Muscle of back (tissue), 13 donors: ENCODE measurements at places on chromosomes 6 and 20.

- no peak for DNase-seq
Measured at GRCh38 chr6:97947841-97948240, 664.8 kb upstream of the MMS22L start.

- DNase-seq = peak; percentile 32
Measured at GRCh38 chr20:9912858-9913434, 74.1 kb upstream of the PAK5 start.

- no peak for DNase-seq
Measured at GRCh38 chr20:43910564-43910963, 4.1 kb upstream of the TOX2 start.

- no peak for DNase-seq
Measured at GRCh38 chr6:17420368-17420767, 27.0 kb downstream of the CAP2 start.

DNA sequence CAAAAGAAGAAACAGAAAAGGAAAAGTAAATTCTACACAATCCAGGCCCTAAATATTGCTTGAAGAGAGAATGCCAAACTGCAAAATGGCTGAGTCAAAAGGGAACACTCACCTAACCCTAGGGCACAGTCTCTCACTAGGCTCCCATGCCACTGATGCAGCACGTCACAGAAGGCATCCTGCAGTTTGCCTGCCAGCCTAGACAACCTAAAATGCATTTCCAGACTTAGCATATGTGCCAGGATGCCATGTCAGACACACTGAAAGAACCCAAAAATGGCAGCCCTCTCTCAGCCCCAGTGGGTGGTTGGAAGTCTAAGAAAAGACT is 10.6 kb upstream of the SIRPD start:
- DNase-seq = no peak

DNA sequence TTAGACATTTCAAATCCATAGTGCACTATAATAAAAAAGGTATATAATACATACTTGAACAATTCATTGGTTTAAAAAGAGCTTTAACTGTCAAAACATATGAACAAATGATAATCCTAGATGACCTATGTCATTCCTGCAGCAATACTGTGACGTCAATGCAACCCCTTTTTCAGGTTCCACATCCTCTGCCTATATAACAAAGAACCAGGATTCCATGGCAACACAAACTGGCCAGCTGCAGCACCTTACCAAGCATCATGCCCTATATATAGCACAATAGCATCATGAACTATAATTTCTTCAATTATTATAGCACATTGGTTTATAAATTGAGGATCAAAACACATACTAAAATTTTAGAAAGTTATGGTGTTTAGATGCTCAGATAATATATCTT is 578 bp upstream of the PTCHD4 start:
- DNase-seq = no peak

GRCh38 chr20:8796088-8796660 is 272.7 kb upstream of the PLCB4 start:
- DNase-seq = peak; percentile 47

- peak; percentile 96 for DNase-seq
Measured at GRCh38 chr20:50790651-50791277, 4.1 kb upstream of the BCAS4 start.

DNA sequence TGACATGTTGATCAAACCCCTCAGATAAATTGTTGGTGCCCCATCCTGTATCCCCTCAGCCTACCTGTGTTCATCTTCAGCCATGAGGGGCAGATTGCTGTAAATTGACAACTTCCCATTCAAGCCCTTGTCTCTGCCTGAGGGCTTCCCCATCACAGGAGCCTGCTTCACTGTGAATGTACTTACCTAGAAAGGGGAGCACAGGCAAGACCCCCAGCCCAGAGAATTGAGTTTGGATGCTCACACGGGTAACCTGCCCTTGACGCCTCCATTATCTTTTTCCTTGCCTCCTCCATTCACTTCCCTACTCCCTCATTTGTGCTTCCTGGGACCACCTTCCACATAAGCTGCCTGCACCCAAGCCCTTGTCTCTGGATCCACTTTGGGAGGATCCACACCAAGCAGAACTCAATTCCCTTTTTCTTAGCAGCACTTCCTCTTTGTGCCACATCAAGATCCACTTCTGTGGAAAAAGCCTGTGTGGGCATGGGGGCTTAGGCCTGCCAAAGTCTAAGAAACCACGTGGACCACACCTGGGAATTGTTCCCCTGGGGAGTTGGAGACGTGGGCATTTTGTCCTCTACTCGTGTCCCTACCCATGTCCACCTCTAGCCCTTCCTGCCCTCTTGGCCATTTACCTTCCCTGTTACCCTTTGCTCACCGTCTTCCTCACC is 103.4 kb upstream of the FOXA2 start:
- no peak for DNase-seq

DNA sequence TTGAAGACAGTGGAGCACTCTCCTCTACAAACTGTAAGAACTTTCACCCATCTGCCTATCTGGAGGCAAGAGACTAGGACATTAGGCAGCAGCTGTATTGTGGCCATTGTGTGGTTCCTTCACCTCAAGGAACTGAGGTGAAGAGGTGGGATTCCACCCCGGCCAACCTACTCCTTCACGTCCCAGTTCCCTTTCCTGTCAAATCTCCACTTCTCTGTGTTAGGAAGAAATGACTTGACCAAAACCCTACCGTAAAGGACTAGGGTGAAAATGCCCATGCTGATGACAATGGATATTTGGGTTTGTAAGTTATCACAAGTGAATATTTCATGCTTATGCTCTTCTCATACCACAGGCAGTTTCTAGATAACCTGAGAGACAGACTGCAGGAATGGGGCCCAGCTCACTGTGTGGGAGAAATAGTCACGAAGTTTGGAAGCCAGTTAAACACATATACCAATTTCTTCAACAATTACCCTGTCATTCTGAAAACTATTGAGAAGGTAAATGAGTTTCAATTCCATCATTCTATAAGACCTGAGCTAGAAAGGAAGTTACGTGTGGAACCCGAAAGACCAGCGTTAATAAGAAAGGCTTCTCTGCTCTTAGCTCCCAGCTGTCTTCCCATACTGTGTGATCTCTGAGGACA is 86.6 kb downstream of the ECT2L start:
- DNase-seq = no peak

GRCh38 chr6:42774201-42774600 is 7.7 kb upstream of the BICRAL start:
- no peak for DNase-seq

- DNase-seq = no peak
Measured at GRCh38 chr6:13965582-13966127, 40.9 kb downstream of the RNF182 start.

GRCh38 chr6:83867527-83868161 is 8.2 kb downstream of the CYB5R4 start:
- peak; percentile 76 for DNase-seq

DNA sequence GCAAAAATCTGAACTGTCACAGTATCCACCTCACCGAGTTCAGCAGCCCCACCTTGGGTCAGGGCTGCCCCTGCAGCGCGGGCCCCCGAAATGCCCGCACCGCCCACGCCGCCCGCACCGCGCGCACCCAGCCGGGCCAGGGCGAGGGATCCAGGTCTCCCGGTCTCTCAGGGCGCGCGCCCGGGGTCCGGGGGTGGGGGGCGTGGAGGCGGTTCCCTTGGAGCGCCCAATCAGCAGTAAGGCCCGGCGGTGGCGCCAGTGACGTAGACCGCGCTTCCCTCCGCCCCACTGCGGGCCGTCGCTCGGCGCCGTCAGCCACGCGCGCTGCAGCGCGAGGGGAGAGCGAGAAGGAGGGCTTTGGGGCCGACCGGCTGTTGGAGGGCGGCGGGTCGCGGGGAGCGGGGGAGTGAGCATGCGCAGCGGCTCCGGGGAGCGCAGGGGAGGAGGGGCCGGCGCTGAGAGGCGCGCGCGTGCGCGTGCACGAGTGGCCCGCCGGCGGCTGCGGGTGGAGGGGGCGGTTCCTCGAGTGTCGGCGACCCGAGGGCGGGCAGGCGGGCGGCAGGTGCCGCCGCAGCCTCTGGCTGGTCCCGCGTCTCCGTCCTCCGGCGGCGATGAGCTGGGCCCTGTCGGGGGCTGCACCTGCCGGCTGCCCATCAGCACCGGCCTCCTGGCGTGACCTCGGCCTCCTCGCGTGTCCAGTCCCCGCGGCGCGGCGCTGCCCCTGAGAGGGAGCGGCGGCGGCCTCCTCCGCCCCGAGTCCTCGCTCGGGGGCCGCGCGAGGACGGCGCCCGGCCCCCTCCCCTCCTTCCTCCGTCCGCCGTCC is at the start of gene TMEM170B:
Gene TMEM170B, plus strand, starts transcription at position 521 of the 823 bp plus-strand sequence. CDS start 529 bp downstream, outside the sequence.
- DNase-seq = peak; percentile 98

- no peak for DNase-seq
Measured at GRCh38 chr6:3230256-3230882, 2.9 kb upstream of the TUBB2B start.

DNA sequence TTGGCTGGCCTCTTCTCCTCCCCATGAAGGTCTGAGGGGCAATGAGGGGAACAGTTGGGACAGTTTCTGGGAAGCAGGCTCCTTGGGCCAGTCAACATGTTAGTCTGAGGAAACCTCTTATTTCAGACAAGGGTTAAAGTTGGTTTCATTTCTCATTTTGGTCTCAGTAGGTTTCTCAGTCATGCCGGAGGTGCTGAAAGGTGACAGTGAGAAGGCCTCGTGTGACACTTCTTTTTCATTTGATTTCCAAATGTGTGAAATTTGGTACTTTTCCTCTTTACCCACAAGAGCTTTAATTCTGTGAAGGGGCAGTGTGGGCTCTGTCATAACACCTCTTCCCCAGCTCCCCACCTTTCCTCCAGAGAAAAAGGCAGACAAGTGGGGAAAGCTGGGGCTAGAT is 7.5 kb upstream of the GLP1R start:
- no peak for DNase-seq

DNA sequence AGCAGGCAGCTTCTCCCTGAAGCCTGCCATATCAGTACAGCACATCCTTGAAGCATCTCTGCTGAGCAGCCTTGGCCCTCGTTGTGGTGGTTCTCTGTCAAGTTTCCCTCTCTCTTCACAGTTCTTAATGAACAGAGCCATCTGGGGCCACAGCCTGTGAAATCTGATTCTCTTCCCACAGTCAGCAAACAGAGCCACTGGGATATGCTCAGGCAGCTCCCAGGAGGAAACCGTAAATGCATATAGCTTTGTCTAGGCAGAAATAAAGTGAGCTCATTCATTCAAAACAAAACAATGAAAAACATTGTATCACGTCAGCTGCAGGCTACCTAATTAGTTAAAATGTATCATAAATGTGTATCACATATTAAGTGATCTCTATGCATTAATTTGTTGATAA is 80.3 kb downstream of the TBC1D7 start:
- DNase-seq = peak; percentile 38

DNA sequence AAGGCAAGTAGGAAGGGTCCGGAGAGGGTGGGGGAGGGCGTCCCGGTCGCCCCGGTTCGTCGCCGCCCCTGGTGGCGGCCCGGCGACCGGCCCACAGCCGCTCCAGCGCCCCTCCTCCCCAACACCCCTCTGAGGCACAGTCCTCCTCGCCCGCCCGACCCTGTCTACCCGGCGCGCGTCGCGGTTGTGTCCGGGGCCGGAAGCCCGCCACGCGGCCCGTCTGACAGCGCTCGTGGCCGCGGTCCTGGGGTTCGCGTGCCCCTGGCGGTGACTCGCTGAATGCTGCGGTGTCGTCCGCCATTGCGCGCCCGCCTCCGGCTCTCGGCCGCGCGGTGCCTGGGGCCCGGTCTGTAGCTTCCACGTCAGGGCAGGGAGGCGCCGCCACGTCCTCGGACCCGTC is 335.3 kb upstream of the DEFB115 start:
- no peak for DNase-seq

GRCh38 chr20:12984863-12985262 is 23.9 kb upstream of the SPTLC3 start:
- DNase-seq = no peak

- no peak for DNase-seq
Measured at GRCh38 chr6:15523679-15524630, 138.9 kb downstream of the DTNBP1 start.

GRCh38 chr6:137693711-137694110 is 173.3 kb upstream of the TNFAIP3 start:
- no peak for DNase-seq

GRCh38 chr6:30127238-30128093 is 8.5 kb upstream of the TRIM40 start:
- DNase-seq = peak; percentile 6

- peak; percentile 4 for DNase-seq
Measured at GRCh38 chr6:8499540-8499939, 64.2 kb upstream of the SLC35B3 start.

GRCh38 chr20:6685626-6686025 is 81.9 kb upstream of the BMP2 start:
- no peak for DNase-seq

GRCh38 chr6:133099573-133099972 is 141.6 kb upstream of the EYA4 start:
- DNase-seq = no peak

- DNase-seq = peak; percentile 43
Measured at GRCh38 chr6:1315560-1316386, 3.9 kb downstream of the FOXQ1 start.

GRCh38 chr6:7505189-7505699 is 36.2 kb upstream of the DSP start:
- peak; percentile 0 for DNase-seq

- no peak for DNase-seq
Measured at GRCh38 chr6:14028631-14029030, 88.9 kb upstream of the CD83 start.

DNA sequence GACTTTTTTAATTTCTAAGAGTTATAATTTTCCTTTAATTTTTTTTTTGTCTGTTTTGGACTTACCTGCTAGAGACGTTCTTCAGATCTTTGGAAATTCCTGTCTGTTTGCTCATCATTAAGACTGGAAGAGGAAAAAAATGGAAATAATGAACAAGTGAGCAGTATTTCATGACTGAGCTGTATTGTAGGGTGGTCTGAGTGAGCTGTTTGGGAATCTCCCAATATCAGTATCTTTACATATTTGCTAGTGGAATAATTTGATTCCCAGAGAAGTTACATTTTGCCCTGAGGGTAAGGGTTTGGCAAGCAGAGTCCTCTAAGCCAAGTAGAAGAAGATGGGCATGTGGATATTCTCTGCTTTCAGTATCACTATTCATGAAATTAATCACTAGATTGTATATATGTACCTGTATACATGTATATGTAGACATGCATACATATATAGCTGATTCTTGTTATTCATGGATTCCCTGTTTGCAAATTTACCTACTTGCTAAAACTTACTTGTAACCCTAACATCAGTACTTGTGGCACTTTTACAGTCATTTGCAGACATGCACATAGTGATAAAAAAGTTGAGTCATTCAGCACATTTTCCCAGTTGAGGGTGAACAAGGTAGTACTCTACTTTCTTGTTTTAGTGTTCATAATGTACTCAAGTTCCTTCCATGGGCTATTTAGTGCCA is 13.5 kb downstream of the ZC2HC1B start:
- DNase-seq = no peak

- DNase-seq = no peak
Measured at GRCh38 chr6:16691324-16691723, 69.9 kb downstream of the ATXN1 start.

GRCh38 chr6:119333707-119334295 is 15.8 kb downstream of the MAN1A1 start:
- no peak for DNase-seq
